ENCODE measurements at places on chromosomes 7 and 10.

DNA sequence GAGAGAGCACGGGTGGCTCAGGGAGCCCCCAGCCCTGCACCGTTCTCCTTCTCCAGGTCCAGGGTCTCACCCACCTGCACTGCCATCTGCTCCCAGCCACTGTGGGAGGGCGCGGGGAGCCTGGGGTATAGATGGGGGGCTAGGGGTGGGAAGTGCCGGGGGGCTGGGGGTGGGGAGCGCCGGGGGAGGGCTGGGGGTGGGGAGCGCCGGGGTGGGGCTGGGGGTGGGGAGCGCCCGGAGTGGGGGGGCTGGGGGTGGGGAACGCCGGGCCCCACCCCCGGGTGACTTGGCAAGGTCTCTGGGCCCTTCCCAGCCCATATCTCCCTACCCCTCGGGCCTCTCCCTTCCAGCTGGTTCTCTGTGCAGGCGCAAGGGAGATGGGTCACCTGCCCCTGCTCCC lies at the start of gene GRIFIN:
Gene GRIFIN (minus strand): TSS at position 101 of the 400 bp plus-strand sequence. CDS start 15 bp downstream, at position 86.
- DNase-seq = no peak

DNA sequence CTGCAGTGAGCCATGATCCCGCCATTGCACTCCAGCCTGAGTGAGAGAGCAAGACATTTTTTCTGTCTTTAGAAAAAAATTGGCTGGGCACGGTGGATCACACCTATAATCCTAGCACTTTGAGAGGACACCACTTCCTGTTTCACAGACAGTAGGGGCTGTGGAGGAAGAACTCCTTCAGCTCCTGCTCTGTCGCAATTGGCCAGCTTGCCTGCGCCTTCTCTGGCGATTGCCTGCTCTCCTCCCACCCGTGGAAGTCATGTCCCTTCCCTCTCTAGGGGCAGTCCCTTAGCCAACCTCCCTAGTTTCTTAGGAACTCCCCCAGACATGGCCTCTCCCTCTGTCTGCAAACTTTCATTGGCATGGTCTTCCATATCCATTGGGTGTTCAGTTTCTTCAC lies 8.7 kb downstream of the PDSS1 start:
- no peak for DNase-seq

DNA sequence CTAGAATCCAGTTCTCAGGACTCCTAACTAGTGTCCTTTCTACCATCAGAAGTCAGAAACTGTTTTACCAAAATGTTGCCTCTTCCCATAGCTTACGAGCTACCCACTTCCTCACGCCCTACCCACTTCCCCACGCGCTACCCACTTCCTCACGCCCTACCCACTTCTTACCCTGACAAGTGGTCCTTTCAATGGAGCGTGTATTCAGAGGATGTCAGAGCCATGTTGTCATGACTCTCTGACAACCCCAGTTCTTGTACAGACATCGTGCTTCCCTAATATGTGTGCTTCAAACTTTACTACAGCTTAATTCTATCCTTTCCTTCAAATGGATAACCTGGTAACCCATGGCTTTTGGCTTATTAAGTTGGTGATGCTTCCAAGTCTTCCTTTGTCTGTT lies 84.8 kb upstream of the PHF14 start:
- no peak for DNase-seq

GRCh38 chr7:5615190-5616070 lies 166.0 kb downstream of the RNF216 start:
- no peak for DNase-seq

GRCh38 chr7:55545496-55545895 lies 26.8 kb downstream of the VOPP1 start:
- DNase-seq = no peak

DNA sequence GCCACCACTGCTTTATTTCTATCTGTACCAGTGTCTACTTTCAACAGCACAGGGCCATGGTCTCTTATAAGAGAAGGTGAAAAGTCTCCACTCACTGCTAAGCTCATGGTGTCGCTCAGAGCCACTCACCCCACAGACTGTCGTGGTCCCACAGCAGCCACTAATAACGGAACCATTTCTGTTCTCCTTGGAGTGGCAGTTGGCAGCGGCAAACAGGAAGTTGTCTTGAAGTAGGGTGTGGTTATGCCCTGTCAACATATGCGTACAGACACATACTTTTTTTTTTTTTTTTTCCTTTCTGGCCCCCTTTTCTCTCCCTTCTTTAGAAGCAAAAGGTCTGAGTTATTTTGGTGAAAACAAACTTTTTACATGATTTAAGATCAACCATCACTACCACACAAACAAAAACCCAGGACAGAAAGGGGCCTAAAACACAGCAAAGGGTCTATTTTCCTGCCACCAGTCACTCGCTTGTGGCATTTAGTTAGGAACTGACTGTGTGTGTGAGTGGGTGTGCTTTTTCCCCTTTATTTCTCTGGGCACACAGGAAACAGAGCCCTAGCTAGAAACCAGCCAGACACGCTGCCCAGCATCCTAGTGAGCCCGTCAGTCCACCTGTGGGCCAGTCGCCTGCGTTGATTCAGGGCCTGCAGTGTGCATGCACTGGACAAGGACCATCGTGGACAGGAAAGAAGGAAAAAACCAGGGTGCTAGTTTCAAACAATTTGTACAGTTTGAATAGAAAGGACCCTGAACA lies 96.7 kb upstream of the EFCAB10 start:
- no peak for DNase-seq

GRCh38 chr7:44158873-44159631 lies 17.9 kb upstream of the MYL7 start:
- DNase-seq = no peak

- no peak for DNase-seq
Observed at GRCh38 chr7:128139406-128139805, 101.7 kb upstream of the LEP start.

GRCh38 chr7:151785681-151785965 lies 91.3 kb downstream of the PRKAG2 start:
- no peak for DNase-seq

GRCh38 chr7:12564996-12565764 lies 5.3 kb upstream of the SCIN start:
- DNase-seq = no peak

DNA sequence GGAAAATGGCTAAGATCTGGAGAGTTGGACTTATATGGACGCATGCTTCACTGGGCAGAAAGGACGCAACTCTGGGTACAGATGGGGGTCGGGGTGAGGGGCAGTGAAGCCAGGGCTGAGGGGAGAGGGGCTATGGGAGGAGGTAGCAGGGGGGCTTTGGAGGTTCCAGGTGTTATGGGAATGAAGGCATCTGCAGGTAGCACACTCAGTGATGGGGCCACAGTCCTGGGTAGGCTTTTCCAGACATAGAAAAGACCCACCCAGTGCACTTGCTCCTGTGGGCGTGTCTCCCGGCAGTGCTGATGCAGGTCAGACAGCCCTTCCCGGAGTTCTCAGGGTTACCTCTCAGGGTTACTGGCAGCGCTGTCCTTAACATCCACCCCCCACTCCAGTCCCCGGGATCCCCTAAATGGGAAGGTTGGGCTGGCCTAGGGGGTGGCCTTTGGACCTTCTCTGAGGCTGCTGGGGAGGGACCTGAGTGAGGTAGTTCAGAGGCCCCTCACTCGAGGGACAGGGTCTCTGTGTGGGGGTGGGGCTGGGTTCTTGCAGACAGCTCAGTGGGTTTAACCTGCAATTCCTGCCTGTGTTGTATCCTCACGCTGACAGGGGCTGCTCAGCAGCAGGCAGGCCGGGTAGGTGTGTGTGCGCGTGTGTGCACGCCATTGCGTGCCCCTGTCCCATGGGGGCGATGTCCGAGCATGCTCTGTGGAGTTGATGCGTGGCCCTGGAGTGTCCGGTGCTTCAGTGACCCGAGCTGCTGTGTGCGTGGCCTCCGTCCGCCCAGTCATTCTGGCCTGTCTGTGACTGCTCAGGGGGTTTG lies 6.2 kb downstream of the ZYX start:
- no peak for DNase-seq

DNA sequence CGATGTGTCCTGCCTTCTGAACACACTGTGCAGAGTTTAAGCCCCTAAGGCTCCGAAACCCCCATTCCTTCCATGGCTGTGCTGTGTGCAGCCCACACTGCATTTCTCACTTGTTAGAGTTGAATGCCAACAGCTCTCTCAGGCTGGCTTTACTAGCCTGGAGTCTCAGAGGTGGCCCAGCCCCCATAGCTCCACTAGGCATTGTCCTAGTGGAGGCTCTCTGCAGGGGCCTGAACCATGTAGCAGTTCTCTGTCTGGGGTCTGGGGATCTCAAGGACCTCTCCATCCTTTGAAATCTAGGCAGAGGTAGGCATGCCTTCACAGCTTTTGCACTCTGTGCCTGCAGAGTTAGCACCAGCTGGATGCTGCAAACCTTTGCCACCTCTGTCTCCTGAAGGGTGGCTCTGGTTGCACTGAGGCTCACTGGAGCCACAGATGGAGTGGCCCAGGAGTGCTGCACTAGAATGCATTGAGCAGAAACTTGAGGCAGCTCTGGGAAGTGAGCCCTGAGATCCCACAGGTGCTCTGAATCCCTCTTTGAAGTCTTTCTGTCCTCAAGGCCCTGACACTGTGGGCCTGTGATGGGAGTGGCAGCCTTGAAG lies 301.7 kb downstream of the DGKB start:
- no peak for DNase-seq

GRCh38 chr7:139725077-139725476 lies 52.7 kb downstream of the HIPK2 start:
- DNase-seq = no peak

DNA sequence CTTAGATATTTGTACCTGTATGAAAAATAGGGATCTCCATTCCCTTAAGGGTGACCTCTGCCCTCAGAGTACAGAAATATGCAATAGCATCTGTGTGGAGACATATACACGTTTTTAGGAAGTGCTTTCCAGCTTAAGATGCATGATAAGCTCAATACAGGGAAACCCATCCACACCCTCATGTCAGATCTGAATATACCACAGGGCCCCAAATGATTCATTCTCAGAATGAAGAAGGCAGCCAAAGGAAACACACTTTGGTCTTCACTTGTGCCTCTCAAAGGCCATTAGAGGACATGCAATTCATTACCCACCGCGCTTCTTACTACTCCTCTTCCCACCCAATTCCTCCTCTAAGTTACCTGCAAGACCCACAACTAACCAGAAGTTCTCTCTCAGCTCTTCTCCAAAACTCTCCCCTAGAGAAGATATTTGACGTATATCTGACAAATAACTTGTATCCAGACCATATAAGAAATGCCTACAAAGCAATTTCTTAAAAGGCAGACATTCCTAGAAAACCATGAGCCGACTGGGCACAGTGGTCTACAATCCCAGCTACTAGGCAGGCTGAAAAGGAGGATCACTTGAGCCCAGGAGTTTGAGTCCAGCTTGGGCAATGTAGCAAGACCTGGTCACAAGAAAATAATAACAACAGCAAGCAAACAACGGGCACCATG lies 103.0 kb downstream of the OAT start:
- DNase-seq = no peak

- no peak for DNase-seq
Observed at GRCh38 chr7:101733713-101734475, 83.5 kb upstream of the CUX1 start.

DNA sequence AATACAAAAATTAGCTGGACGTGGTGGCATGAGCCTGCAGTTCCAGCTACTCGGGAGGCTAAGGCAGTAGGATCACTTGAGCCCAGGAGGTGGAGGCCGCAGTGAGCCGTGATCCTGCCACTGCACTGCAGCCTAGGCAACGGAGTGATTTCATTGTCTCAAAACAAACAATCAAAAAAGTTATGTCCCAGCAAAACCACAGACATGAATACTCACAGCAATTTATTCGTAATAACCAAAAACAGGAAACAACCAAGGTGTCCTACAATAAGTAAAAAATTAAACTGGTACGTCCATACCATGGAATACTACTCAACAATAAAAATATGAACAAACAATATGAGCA lies 11.6 kb upstream of the CYTH3 start:
- no peak for DNase-seq

DNA sequence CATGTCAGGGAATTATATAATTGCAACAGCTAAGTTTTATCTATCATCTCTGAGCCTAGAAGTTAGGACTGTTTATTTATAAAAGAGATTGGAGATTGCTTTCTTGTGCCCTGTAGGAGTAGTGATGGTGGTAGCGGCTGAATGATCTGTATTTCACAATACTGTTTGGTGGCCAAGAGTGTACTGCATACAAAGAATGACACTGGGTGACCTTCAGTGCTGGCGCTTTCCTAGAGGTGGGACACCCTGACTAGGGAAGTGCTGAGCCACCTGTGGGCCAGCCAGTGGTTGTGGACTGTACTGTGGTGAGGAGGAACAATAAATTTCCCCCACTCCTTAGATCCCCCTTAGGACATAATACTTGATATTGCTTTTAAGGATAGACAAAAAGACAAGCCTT lies 53.0 kb downstream of the COPG2 start:
- DNase-seq = no peak

DNA sequence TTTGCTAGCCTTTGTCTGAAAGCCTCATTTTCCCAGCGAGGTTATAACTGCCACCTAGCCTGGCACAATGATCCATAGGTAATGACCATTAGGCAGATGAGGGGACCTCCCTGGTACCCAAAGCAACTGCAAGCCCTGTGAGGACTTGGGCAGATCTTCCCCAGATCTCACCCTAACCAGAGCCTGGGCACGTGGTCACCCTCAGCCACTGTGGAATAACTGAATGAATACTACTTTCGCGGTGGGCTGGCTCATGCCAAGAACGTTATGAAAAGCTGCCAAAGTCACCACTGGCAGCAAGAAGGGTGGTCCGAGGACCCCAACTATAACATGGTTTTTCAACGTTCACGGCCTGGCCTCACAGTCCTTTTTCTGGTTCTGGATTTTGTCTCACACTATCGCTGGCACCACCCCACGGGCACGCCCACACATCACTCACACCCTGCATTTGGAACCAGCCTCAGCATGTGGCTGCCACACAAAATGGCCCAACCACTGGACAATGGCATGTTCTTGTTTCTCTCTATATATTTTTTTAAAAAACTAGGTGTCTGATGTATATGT lies 3.4 kb downstream of the PRKAG2 start:
- no peak for DNase-seq

DNA sequence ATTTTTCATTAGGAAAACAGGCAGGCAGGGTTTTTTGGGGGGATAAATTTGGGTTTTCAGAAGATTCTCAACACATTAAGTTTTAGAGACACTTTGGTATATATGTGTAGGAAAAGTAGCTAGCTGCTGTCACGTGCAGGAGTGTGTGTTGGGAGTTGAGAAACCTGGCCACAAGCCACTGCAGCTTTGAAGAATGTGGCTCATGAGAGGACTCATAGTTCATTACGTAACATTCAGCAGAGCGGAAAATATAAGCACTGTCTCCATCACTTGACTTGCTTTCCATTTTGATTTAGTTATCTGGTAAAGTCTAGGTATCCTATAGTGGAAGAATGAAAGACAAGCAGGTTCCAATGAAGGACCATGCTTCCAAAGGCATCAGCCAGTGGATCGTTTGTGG lies 31.2 kb downstream of the SMNDC1 start:
- peak; percentile 10 for DNase-seq
